Stimulated activated CD8-positive, alpha-beta memory T cell treated with anti-CD3 and anti-CD28 coated beads, Interleukin-4, amount 100 ng/mL, for 24 hours (primary cell): ENCODE measurements at places on chromosomes 16 and 17.

- DNase-seq, result no peak
Observed at GRCh38 chr17:30095507-30096244, 20.9 kb upstream of the NSRP1 start.

DNA sequence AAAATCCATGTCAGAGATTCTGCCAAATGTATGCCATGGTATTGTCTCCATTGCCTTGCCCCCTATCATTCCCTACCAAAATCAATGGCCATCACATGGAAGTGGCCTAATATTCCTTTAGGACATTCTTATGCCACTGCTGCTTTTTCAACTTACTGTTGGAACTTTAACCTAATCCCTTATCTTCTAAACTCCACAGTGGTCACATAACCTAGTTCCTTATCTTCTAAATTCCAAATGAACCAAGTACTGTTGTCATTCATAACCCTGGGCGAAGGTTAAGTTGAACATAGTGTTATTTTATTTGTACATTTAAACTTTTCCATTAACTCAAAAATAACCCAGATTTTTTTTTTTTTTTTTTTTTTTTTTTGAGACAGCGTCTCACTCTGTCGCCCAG lies 3.6 kb downstream of the HSF5 start:
- no peak for DNase-seq

- peak; percentile 97 for DNase-seq
Observed at GRCh38 chr17:44006598-44007345, 2.4 kb downstream of the NAGS start.

- DNase-seq, result no peak
Observed at GRCh38 chr17:40448639-40449261, 5.5 kb downstream of the IGFBP4 start.

- no peak for DNase-seq
Observed at GRCh38 chr16:12188061-12188934, 211.8 kb downstream of the SNX29 start.

DNA sequence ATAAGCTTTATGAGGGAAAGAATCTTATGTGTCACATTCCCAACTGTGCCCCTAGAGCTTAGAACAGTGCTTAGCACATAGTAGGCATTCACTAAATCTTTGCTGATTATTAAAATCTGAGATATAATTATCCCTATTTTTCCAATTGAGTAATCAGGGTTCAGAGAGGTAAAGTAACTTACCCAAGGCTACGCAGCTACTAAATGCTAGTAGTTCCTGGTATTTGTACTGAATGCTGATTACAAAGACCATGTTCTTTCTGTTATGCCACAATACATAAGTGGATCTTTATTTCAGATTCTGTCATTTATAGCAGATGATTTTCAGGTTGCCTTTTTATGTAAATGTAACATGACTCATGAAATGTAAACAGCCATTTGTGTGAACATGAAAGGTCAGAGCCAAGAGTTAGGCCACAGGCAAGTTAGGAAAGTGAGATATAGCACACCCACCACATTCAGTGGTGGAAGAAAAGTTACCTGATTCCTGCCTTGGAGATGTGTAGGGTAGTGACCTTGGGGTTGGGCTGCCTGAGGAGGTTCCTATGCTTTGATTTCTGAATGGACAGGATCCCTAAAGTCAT lies 77.2 kb downstream of the FTO start:
- DNase-seq, result no peak

DNA sequence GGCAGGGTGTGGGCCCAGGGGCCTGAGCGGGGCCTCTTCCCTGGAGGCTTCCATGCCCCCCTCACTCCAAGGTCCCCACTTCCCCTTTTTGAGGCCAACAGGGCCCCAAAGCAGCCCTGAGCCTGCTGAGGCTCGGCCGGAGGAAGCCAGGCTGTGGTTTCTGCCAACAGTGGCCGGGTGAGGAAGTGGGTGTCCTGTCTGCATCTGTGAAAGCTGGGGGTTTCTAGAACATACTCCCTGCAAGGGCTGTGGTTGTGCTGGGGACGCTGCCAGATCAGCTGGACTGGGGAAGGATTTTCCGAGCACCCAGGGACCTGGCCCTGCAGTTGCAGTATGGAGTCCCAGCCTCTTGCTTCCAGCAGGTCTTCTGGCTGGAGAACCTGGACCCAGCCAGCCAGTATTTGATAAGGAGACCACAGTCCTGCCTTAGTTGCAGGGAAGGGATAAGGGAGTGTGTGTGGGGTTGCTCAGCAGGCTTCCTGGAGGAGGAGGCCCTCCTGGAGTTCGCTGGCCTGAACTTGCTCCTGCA lies 15.7 kb downstream of the ADCY7 start:
- DNase-seq, result peak; percentile 42

DNA sequence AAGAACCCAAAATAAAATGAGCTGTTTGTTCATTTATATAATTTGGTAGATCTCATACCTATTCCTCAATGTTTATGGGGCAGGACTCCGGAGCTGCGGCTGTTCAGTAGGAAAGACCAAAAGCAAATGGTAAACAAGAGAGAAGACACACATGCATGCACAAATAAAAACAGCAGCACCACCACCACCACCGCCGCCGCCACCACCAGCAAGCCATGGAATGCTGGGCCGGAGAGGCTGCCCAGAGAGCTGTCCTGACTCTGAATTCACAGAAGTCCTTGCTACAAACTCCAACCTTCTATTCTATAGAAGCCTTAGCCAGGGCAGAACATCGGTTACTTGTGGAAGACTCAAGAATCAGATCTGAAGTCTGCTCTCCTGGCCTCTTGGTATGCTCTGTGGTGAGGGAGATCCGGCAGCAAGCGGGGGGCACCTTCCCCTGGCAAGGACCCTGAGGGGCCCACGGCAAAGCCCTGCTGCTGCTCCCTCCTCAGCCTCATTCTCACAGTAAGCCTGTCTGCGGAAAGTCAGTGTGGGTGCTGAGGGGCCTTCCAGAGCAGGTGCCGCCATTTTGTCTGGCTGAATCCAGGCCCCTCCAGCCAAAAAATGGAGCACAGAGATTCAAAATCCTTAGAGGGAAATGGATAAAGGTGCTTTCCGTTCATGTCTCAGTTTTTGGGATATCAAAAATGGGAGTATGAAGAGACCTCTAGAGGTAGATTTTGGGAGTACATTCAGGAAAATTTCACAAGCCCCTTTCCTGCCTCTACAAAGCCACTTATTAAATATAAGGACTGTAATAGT lies 6.4 kb upstream of the FOXJ1 start:
- DNase-seq, result no peak

- no peak for DNase-seq
Observed at GRCh38 chr16:57564571-57565270, 22.3 kb downstream of the ADGRG5 start.

- no peak for DNase-seq
Observed at GRCh38 chr16:10608687-10609401, 28.4 kb upstream of the EMP2 start.

DNA sequence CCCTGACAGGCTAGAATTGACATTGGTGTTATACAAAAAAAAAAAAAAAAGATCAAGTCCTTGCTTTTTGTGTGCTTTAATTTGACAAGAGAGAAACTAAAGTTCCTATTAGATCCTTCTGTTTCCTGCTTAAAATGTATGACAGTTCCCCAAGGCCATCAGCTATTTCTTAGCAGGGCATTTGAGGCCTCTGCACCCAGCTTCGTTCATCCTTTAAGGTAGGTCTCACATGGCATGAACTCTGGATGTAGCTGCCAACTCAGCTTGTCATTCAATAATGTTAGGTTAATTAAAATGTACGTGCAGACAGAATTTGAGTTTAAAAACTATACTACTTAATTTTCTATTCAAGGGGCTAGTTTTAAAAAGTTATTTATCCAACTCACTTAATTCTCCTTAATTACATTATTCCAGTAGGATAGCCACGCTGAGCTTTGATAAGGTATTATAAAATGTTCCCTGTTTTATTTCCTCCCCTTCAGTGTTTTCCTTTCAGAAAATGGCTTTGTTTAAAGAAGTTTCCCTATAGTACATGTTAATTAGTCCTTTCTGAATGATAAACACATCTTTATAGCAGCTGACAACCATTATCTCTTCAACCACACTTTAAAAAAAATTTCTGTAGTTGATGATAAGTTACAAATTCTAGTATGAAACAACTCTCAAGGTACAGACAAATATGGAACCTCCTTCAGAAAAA lies 1.2 kb upstream of the RFFL start:
- DNase-seq, result no peak

DNA sequence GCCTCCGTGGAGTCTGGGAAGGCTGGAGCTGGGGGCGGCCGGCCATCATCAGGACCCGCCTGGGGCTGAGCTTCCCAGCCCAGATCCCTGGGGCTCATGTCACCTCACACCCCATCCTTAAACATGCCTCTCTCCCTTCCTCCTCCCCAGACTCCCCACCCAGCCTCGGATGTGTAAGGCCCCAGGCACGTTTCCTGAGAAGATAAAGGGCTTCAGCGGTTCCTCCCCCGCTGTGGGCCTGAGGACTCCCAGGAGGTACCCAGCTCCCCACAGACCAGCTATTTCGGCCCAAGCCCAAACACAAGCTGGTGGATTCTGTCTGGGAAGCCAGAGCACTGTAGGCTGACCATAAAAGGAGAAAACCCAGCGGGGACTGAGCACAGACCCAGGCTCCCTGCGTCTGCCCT lies 49.2 kb downstream of the MYH11 start:
- no peak for DNase-seq

GRCh38 chr17:79452706-79453105 lies 158.1 kb downstream of the RBFOX3 start:
- DNase-seq, result no peak

GRCh38 chr17:12739500-12739899 lies 49.8 kb upstream of the ARHGAP44 start:
- DNase-seq, result no peak

DNA sequence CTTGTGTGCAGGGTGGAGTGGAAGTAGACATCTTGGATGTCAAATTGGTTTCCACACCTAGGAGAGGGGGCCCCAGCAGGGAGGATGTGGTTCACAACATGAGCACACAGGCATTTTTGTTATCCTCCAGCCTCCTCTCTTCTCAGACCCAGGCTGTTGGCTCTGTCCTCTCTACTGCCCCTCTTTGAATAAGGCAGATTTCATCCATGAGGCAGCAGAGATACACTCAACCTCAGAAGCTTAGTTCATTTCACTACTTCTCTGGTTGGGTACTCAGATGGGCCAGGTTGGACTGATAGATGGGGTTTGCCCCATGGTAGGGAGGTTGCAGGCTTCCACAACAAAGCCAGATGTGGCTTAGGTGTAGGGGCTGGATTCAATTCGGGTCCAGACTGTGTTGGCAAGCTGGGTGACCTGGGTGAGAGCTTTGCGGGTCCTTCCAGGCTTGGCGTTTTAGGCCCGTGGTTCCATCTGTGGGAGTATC lies 22.2 kb upstream of the NFATC3 start:
- no peak for DNase-seq

GRCh38 chr17:4800462-4801196 lies 1.5 kb downstream of the C17orf114 start:
- DNase-seq, result no peak

- DNase-seq, result no peak
Observed at GRCh38 chr16:67240506-67240905, 6.8 kb downstream of the FHOD1 start.

- DNase-seq, result no peak
Observed at GRCh38 chr17:38533866-38534497, 71.8 kb downstream of the SRCIN1 start.

- DNase-seq, result no peak
Observed at GRCh38 chr16:53704445-53704813, 473 bp downstream of the FTO start.
